GM12878 (cell line): ENCODE measurements at places on chromosomes 1 and 21.

DNA sequence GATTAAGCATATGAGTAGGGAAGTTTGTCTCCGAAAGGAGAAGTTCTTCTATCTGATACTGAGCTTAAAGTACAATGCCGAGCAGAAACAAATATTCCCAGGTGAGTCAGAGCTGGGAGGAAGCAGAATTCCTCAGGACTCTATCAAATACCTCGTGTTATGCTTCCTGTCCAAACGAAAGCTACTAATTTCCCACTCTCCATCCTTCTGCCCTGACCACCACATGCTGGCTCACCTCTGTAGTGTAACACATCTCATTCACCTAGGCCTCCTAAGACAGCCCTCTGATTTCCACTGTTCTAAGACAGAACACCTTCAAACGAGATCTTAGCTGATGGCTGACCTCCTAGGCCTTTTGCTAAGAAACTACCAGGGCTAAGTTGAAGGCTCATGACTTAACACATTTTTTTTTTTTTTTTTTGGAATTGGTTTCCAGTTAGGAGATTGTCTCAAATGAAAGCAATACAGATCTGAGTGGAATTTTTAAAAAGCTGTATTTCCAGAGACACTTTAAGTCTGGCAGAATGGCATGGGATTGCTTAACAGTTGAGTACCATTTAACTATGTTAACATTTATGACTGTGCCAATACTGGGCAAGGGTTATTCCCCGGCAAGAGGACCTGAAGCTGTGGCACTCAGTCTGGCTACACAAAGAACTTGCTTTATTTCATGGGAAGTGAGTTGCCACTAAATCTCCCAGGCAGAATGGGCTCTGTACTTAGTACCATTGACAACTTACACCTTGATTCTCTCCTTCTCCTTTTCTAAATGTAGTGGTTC lies 583.4 kb downstream of the DPYD start:
- no peaks in the 10 kb centered on the region for H3K4me1 ChIP-seq
- H3K27ac ChIP-seq, result no peak overlapping the region

- DNase-seq, result no peak
- no peak overlapping the region for H3K27ac ChIP-seq
- no peaks in the 10 kb centered on the region for H3K4me1 ChIP-seq
Measured at GRCh38 chr1:107526524-107527198, 385.8 kb downstream of the NTNG1 start.

DNA sequence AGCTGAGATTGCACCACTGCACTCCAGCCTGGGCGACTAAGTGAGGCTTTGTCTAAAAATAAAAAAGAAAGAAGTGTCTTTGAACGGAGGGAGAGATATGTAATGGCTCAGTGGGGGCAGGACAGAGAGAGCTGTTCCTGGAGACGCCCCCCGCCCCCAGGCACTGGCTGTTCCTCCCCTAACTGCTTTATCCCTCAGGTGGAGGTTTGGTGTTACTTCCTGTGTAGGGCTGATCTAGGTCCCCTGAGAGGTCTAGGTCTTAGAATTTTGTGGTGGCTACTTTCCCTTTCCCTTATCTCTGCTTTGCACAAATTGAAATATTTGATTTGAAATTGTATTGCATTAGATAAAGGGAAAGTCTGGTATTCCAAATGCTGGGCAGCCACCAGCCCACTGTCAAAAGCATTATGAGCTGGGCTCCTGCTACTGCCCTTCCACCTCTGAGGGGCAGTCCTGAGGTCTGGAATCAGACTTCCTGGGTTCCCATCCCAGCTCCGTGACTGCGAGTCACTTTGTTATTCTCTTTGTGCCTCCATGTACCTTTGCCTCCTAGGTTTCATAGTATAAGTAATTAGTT lies 134.8 kb upstream of the KIF26B start:
- H3K27me3 ChIP-seq, result no peaks in the 10 kb centered on the region
- H3K27ac ChIP-seq, result no peak overlapping the region
- H3K4me1 ChIP-seq, result 0 out of 2 replicates have a peak, but pooled peaks cover 3% of the 10 kb centered on the region

- no peaks in the 10 kb centered on the region for H3K27me3 ChIP-seq
- no peak for DNase-seq
- no peaks in the 10 kb centered on the region for H3K36me3 ChIP-seq
- no peak overlapping the region for H3K27ac ChIP-seq
- H3K4me3 ChIP-seq, result no peak overlapping the region
Measured at GRCh38 chr1:163657719-163658118, 336.0 kb downstream of the NUF2 start.

GRCh38 chr1:2197707-2198165 lies 3.2 kb upstream of the FAAP20 start:
- no peaks in the 10 kb centered on the region for H3K27me3 ChIP-seq
- H3K27ac ChIP-seq, result no peak overlapping the region
- peaks cover 10% of the 10 kb centered on the region for H3K4me1 ChIP-seq
- DNase-seq, result no peak
- no peaks in the 10 kb centered on the region for H3K36me3 ChIP-seq

GRCh38 chr1:201793306-201793925 lies 35.5 kb upstream of the IPO9 start:
- DNase-seq, result no peak
- no peak overlapping the region for H3K27ac ChIP-seq
- no peak overlapping the region for H3K4me3 ChIP-seq
- no peaks in the 10 kb centered on the region for H3K36me3 ChIP-seq

- no peak for DNase-seq
- H3K36me3 ChIP-seq, result peaks cover 8% of the 10 kb centered on the region
- no peak overlapping the region for H3K4me3 ChIP-seq
Measured at GRCh38 chr1:180168786-180169639, 14.3 kb downstream of the QSOX1 start.

DNA sequence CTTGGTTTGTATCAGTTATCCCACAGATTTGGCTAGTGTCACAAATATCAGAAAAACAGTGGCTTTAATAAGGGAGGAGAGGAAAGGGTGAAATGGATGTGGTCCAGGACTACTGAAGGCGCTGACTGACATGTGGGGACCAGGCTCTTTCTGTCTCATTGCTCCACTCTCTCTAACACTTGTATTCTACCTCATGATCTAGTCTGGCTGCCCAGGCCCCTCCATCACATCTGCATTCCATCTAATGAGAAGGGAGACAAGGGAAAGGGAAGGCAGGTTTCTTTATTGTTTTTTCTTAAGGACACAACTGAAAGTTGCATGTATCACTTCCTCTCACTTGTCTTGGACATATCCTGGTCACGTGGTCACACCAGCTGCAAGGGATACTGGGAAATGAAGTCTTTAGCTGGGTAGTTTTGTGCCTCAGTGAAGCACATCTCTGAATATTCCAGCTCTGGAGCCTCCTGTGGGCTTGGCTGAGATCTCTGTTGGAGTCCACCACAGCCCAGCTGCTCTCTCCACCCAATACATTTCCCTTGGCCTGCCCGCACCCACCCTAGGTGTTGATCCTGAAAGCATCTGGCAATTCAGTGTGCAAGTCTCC lies 42.0 kb upstream of the PADI2 start:
- no peaks in the 10 kb centered on the region for H3K27me3 ChIP-seq
- no peak overlapping the region for H3K27ac ChIP-seq
- no peaks in the 10 kb centered on the region for H3K36me3 ChIP-seq
- H3K4me3 ChIP-seq, result no peak overlapping the region
- no peaks in the 10 kb centered on the region for H3K4me1 ChIP-seq
- no peak for DNase-seq

GRCh38 chr1:59404796-59405195 lies 107.9 kb downstream of the FGGY start:
- H3K4me1 ChIP-seq, result peaks cover 7% of the 10 kb centered on the region
- DNase-seq, result no peak
- H3K27me3 ChIP-seq, result no peaks in the 10 kb centered on the region
- no peak overlapping the region for H3K4me3 ChIP-seq
- no peak overlapping the region for H3K27ac ChIP-seq

GRCh38 chr1:54581621-54582035 lies 33.6 kb downstream of the ACOT11 start:
- no peak overlapping the region for H3K27ac ChIP-seq
- H3K4me1 ChIP-seq, result no peaks in the 10 kb centered on the region
- no peaks in the 10 kb centered on the region for H3K36me3 ChIP-seq
- no peak overlapping the region for H3K4me3 ChIP-seq
- no peak for DNase-seq

DNA sequence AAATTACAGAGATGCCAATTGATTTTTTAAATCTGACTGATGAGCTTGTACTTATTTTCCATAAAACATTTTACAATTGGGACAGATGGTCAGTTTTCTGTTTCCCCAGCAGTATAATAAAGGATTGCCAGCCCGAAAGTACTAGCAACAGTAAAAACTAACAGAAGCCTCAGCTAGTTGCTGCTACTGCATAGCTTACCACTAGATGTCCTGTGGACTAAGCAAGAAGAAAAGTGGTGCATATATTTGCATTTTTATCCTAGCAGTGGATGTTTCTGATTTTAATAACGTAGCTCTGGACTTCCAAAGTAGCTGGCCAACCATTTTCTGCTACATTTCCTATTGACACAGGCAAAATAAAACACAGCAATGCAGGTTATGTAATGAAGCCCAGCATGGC lies 241.5 kb downstream of the BARHL2 start:
- H3K27me3 ChIP-seq, result no peaks in the 10 kb centered on the region
- H3K36me3 ChIP-seq, result no peaks in the 10 kb centered on the region
- no peak for DNase-seq
- no peaks in the 10 kb centered on the region for H3K4me1 ChIP-seq
- no peak overlapping the region for H3K27ac ChIP-seq
